ENCODE measurements at places on chromosomes 16 and 17. TPM values are rescaled to one million over a fixed set of nuclear protein-coding genes. Genes with fewer than 3 reads are reported as not detected.

TNFRSF17 gene
- total RNA-seq, result not detected

PMFBP1 gene
- total RNA-seq, result not detected

HEATR9 gene
- not detected for total RNA-seq

HID1 gene
- 4.5 TPM for total RNA-seq

HGS gene
- 55.2 TPM for total RNA-seq

ABCC11 gene
- not detected for total RNA-seq

ARHGAP44 gene
- 3.5 TPM for total RNA-seq

CA5A gene
- total RNA-seq, result not detected

LRRC36 gene
- total RNA-seq, result not detected

GRCh38 chr17:3448059-3448665 is 14.5 kb upstream of the OR1E2 start:
- no peak for DNase-seq

DNA sequence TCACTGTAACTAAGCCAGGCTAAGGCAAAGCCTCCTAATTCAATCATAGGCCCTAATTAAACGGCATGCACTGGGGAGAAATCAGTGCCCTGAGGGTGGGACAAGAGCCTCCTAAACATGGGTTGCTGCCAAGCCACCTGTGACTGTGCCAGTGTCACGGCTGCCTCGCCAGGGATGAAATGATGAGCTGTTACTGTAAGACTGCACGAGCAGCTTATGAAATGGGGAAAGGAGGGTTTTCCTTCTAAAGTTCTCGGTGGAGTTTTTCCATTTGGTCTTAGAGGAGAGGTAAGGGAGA is 12.7 kb downstream of the TMEM11 start:
- no peak for DNase-seq

DNA sequence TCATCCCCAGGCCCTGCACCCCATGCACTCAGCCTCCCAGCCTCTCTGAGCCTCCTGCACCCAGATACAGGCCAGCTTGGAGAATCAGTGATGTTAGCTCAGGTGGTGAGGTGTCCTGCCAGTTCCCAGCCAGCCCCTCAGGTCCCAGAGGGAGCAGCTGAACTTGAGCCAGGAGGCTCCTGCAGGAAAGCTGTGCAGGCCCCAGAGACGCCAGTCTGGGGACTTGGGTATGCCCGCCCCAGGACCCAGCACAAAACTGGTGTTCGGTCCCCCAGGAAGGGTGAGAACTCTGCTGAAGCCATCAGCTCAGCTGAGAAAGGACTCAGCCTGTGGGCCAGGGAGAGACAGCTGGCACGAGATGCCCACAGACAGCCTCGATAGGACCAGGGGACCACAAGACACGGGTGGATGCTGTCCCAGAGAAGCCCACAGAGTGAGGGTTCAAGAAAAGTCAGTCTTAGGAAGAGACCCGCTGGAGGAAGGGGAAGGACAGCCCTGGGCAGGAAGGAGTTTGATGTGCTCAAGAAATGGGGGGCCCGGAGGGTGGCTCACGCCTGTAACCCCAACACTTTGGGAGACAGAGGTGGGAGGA is 11.0 kb downstream of the ENDOV start:
- no peak for DNase-seq

DNA sequence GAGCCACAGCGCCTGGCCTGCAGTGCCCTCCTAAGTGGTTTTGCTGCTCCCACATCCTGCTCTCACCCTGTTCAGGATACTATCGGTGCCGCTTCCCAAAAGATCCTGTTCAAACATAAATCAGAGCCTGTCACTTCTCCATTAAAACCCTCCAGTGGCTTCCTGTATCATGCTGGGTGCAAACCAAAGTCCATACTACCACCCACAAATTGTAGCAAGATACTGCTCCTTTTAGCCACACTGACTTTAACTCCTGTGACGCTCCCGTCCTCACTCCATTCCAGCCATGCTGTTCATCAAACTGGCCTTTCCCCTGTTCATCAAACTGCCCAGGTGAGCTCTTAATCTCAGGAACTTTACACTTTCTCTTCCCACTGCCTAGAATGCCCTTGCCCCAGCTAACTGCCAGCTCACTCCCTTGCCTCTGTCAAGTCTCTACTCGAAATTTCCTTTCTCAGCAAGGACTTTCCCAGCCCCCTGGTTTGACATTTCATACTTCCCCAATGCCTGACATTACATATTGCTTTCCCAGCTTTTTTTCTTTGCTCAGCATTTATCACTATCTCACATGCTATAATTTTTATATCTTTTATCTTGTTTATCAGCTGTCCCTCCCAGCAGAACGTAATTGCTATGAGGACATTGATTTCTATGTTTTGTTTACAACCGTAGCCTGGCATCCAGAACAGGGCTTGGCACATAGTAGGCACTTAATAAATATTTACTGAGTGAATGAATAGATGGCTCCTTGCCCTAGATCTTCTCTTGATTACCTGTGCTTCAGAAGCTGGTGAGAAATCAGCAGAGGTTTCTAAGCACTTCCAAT is 44.3 kb upstream of the SMURF2 start:
- DNase-seq, result no peak

GRCh38 chr17:66300956-66301355 is 1.5 kb upstream of the PRKCA start:
- no peak for DNase-seq

- no peak for DNase-seq
These were observed 1.9 kb upstream of the CAPN15 start for GRCh38 chr16:525520-526180.

- DNase-seq, result no peak
These were observed 39.6 kb downstream of the GPRC5B start for GRCh38 chr16:19844945-19845641.

DNA sequence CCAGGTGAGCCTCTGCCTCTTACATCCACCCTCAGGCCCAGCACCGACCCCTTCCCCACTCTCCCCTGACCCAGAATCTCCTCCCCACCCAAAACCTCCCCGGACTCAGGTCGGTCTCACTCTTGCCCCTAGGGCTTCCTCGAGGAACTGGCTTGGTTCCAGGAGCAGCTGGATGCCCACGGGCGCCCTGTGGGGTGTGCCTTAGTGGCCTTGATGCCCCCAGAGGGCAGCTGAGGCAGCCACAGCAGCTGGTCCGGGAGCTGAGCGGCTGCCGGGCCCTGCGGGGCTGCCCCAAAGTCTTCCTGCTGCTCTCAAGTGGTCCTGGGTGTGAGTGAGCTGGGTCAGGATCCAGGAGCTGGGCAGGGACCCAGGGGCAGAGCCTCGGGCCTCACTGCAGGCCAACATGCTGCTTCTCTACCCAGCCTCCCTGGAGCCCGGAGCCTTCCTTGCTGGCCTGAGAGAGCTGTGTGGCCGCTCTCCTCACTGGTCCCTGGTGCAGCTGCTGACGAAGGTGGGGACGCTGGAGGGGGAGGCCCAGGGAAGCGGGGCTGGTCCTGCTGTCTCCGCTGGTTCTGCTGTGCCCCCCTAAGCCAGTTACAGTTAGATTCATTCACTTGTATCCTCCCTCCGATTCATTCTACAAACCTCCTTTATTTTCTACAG is 9.6 kb downstream of the ZNF213 start:
- no peak for DNase-seq

GRCh38 chr17:78126895-78127238 is 1.7 kb downstream of the TMC6 start:
- DNase-seq, result no peak

- no peak for DNase-seq
These were observed 101.4 kb downstream of the PITPNC1 start for GRCh38 chr17:67478401-67479041.

DNA sequence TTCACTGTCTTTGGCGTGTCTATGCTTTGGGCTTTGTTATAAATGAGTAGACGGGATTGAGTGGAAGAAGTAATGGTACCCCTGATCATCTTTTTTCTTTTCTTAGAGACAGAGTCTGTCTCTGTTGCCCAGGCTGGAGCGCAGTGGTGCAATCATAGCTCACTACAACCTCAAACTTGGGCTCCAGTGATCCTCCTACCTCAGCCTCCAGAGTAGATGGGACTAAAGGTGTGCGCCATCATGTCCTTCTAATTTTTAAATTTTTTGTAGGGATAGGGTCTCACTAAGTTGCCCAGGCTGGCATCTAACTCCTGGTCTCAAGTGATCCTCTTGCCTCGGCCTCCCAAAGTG is 14.9 kb upstream of the GPRC5B start:
- DNase-seq, result no peak

- DNase-seq, result no peak
These were observed 218.5 kb upstream of the CIBAR2 start for GRCh38 chr16:85330694-85331188.

- DNase-seq, result no peak
These were observed 5.5 kb downstream of the CPSF4L start for GRCh38 chr17:73256220-73256619.

DNA sequence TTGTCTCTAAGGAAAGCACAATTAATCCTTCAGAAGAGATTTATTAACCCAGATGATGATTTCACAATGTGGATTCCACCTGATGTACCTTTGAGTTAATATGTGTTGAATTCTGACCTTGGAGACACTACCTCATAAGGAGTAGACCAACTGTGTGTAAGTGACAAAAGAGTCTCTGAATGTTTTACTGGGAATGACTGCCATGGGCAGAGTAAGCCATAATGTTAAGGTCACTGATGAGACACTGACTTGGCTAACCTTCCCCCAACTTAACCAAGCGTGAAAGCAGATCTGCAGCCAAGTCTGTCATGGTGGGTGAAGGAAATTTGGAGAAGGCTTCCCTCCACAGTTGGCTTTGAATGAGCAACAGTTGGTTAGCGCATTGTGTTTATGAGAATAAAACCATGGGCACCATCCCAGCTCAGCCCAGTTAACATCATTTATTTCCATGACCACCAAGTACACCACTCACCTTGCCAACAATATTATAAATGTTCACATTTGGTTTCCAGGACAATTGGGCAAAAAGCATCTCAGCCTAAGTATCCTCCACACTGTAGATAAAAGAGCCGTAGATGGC is 618.5 kb downstream of the KCNJ2 start:
- DNase-seq, result no peak

- DNase-seq, result no peak
These were observed 43.4 kb downstream of the TAOK1 start for GRCh38 chr17:29433541-29433940.

DNA sequence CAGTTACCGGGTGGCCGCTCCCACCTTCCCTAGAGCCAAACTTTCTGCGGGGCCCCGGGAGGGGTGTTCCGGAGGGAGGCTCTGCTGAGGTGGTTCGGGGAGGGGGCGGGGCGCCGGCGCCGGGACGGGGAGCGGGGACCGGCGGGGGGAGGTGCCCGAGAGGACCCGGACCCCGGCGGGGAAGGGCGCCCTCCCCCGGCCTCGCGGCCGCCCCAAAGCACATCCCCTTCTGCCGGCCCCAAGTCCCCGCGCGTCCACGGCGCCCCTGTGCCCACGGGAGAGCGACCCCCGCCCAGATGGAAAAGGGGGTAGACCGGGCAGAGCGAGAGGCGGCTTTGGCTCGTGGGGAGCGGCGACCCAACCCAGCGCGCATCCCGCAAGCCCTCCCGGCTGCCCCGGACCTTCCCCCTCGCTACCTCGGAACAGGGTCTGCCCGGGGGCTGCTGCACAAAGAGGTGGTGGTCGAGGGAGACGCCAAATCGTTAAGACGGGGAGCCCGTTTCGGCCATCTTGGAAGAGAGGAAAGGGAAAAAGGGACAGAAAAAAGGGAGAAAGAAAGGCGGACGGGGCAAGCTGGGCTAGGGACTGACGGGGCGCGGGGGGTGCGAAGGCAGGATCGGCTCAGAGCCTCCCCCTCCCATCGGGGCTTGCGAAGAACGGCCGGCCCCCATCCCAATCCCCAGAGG is 530 bp downstream of the PCGF2 start:
- DNase-seq, result no peak

DNA sequence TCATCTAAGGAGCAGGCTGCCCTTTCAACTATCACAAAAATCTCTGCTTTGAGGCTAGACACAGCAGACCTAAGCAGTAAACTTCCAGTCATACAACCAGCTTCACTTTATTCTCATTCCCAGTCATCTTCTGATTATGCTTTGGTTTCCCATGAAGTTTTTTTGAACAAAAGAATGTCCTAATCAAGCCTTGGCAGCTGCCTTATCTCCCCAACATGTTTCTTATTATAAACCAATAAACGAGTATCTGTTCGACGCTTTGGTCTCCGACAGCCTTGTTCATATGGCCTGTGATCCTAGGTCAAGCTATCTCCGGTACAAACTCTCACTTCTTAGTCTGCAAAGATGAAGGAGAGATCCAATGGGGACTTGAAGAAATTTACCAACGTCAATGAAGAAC is 47.4 kb upstream of the CDYL2 start:
- DNase-seq, result no peak

DNA sequence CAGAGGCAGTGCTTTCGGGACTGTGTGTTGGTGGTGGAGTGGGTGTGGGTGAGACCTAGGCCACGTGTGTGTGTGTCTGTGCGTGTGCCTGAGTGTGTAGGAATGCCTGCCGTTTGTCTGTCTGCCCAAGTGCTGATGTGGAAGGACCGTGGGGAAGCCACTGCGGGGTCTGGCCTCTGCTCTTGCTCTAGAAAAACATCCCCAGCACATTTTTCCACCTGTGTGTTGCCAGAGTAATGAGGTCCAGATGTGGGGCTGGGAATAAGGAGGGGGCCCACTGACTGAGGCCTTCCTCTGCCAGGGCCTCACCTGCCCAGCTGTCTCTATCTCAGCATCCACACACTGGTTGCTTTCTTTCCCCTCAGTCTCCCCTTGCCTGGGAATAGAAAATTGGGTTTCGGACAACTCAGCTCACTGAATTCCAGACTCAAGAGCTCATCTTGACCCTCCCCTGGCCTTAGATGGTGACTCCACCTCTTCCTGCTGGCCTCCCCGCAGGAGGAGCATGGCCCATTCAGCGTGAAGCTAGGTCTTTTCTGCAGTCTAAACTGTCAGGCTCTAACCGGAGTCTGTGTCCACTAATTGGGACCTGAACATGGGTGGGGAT is 7.6 kb downstream of the SGCA start:
- DNase-seq, result no peak

DNA sequence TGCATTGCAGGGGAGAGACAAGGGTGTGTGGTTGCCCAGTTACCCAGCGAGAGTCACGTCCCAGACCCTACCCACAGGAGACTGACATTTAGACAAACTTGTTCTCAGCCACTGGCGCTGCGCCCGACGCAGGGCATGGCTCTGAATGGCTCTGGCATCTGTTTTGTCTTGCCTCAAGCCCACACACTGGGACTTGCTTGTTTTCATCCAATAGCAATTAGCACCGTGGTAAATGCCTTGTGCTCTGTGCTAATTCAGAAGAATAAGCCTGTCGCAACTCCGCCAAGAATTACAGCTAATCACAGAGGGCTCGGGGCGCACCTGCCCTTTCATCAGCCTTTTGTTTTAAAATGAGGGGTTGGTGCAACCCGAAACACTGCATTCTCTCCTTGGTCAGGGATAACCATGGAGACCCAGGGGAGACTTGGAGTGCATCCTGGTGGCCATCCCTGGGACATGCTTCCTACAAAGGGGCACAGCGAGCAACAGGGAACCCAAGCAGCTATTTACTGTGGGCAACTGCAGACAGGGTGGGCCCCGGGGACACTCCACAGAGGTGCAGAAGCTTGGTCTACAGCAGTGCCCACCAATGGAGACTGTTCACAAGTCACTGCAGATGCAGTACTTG is 220.6 kb upstream of the ZFHX3 start:
- no peak for DNase-seq

- no peak for DNase-seq
These were observed 35.3 kb upstream of the ZFHX3 start for GRCh38 chr16:73083271-73083670.
